Stimulated activated CD8-positive, alpha-beta memory T cell treated with anti-CD3 and anti-CD28 coated beads, Interleukin-7, amount 100 ng/mL, for 1 hour (primary cell): ENCODE measurements at places on chromosomes 2 and 18.

DNA sequence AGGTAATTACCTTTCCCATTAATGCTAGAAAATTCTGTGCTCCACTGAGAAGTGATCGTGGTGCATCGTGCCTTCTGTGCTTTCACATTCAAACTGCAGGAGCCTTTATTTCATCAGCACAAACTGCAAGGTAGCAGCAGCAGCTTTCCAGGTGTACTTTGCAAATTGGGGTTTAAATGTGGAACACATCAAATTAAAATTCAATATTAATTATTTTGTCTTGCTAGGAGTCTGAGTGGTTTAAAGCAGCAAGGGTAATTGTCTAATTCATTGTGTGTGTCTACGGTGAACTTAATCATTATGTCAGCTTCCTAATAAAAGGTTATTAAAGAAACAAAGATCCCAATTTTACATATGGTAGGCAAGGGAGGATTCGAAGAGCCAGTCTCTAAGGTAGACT lies 180.8 kb upstream of the ATP5MC3 start:
- no peak for DNase-seq

GRCh38 chr18:13511961-13512577 lies 214.3 kb downstream of the FAM210A start:
- no peak for DNase-seq

- no peak for DNase-seq
Observed at GRCh38 chr2:153105829-153106578, 372.6 kb downstream of the RPRM start.

DNA sequence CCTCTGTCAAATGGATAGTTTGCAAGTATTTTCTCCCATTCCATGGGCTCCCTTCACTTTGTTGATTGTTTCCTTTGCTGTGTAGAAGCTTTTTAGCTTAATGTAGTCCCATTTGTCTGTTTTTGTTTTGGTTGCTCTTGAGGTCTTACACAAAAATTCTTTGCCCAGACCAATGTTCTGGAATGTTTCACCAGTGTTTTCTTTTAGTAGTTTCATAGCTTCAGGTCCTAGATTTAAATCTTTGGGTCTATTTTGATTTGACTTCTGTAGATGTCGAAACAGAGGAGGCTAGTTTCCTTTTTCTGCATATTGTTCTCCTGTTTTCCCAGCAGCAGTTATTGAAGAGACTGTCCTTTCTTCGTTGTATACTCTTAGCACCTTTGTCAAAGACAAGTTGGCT lies 351.6 kb downstream of the PTPRM start:
- no peak for DNase-seq

DNA sequence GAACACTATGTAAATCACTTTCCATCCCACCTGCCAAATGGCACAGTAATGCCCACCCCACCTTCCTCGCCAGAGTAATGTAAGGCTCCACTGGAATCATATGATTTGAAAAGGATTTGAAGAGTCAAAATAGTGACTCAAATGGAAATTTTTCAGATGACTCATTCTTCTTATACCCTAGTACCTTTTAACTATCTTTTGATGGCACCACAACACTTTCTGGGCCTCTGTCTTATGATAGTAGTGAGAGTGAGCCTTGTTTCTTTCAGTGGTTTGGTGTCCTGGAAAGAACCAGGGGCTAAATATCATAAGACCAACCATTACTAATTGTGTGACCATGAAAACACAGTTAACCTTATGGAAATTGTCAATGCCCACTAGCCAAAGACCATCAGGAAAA lies 235.4 kb upstream of the SLC14A2 start:
- no peak for DNase-seq

GRCh38 chr2:129777762-129778583 lies 201.5 kb upstream of the RAB6C start:
- no peak for DNase-seq

GRCh38 chr2:11659851-11660250 lies 10.1 kb downstream of the NTSR2 start:
- no peak for DNase-seq

DNA sequence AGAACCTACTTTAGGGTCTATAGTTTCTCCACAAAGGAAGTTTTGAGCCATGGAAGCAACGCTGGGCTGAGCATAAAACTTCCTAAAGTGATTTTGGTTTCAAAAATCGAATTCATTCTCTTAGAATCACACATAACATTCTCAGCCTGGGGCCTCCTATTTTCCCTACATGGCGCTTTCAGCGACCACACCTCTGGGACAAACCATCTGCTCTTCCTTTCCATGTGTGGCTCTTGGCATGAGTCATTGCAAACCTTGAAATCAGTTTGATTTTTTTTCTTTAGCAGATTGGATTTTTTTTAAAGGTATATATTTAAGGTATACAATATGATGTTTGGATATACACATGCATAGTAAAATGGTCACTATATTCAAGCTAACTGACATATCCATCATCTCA lies 72.5 kb upstream of the APCDD1 start:
- DNase-seq, result no peak

GRCh38 chr2:159137511-159138241 lies 148.8 kb downstream of the WDSUB1 start:
- no peak for DNase-seq

DNA sequence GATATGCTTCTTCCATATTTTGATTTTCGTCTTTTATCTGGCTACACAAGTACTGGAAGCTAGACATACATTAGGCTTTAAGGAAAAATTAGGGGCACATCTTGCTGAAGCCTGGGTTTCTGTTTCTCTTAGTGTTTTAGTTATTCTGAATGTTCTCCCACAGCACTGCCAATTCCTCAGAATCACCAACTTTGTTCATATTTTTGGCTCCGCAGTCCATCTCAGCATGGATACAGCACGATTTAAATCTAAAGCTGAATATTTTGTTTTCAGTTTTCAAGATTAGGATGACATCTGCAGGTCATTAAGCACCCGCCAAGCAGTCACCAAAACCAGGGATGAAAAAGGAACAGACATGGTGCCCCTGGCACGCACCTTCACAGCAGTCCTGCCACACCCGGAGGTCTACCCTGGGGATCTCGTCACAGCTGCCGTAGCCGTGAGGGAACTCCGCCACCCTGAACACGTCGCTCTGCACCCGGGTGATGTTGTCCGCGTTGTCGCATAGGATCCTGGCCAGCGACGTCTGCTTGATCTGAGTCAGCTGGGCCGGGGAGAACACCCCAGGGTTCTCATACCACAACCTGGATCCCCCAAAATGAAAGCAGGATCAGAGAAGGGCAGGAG lies 101.2 kb downstream of the PXDN start:
- no peak for DNase-seq

- no peak for DNase-seq
Observed at GRCh38 chr2:48448274-48449061, 81.5 kb upstream of the STON1 start.

DNA sequence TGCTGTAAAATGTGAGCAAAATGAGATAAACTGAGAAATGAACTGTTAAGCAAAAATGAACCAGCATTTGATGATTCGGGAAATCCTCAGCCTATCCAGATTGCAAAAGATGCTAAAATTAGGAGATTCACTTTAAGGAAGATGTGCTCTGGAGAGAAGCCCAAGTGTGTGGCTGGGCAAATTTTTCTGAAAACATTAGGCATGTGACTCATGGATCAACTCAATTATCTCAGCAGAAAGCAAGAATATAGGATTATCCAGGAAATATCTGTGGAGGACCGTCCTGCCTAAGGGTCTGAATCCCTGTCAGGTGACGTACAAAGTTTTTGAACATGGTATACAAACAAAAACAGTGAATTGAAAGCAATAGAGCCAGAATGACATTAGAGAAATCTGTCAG lies 1268.3 kb upstream of the TMEFF2 start:
- DNase-seq, result no peak

- DNase-seq, result no peak
Observed at GRCh38 chr2:126894082-126894481, 4.6 kb upstream of the TEX51 start.

- DNase-seq, result no peak
Observed at GRCh38 chr2:132991471-132992045, 321.6 kb upstream of the LYPD1 start.

DNA sequence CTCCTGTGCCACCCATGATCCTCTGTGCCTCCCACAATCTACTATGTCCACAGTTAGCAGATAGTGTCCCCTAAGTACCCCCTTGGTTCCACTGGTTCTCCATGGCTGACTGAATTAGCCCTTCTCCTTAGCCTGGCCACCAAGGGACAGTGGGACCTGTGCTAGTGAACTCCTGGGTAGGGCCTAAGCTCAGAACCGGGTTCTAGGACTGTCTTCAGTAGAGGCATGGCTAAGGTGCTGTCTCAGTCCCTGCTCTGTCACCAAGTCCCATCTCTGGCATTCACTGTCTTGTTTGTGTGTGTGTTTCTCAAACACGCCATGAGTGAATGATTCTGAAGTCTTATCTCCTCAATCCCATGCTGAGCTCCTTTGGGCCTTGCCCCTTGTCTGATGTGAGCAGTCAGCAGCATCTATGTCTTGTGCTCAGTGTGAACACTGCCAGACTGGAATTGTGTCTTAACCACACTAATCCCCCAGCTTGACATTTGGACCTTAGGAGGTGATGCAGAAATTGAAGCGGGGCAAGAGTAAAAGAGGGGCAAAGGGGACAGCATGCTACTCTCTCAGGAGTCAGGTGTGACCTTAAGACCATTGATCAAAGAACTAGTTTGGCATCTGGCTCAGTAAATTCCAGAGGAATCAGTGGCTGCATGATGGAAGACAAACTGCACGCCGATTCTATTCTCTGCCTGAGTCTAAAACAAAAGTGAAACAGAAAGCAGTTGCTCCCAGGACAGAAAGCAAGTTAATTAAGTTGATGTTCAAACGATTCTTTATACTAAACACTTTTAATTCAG lies 190.5 kb downstream of the ALPK2 start:
- no peak for DNase-seq

DNA sequence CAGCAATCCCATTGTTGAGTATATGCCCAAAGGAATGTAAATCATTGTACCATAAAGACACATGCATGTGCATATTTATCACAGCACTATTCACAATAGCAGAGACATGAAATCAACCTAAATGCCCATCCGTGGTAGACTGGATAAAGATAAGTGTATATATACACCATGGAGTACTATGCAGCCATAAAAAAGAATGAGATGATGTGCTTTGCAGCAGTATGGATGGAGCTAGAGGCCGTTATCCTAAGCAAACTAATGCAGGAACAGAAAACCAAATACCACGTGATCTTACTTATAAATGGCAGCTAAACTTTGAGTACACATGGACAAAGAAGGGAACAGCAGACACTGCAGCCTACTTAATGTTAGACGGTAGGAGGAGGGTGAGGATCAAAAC lies 18.4 kb upstream of the RAMP1 start:
- DNase-seq, result no peak

DNA sequence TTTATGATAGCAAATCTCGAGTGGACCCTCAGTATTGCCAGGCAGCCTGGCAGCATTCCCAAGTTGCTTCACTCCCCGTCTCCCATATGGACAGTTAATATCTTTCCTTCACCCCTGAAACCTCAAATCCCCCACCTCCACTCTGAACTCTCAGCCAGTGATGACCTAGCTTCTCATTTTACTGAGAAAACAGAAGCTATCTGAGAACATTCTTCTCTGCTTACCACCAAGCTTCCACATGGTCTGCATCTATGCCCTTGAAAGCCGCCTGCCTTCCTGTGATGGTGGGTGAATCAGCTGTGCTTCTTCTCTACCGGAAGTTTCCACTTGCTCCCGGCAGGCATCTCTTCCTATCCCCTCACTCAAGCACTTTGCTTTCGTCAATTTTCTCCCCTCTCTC lies 529.2 kb downstream of the EPHA4 start:
- DNase-seq, result no peak

DNA sequence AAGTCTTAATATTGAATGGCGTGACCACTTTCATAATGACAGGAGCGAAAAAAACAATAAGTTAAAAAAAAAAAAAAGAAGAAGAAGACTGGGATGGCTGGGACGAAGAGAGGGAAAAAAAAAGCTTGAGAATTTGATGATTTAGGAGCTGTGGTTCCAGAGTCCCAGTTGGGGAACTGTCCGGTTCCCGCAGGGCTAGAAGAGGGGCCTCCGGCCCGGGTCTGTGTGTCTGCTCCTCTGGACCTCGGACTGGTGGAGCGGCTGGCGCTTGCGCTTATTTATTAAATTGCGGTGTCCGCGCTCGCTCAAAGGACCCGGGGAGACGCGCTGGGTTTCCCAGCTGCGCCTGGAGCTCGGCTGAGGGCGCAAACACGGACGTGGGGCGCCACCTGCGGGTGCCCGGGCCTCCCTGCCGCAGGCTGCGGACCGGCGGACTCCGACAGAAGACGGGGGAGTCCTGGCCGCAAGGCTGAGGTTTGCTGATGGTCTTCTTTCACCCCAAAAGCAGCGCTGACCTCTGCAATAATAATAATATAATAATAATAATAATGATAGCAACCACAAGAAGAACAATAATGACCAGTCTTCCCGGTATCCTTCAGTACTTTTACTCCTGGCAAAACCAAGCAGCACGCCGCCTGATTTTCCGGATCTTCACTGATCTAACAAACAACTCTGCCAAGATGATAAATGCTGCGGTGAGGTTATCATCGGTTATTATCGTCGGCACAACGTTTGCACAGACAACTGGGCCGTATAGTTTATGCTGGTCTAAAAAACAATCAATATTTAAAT lies at the start of gene CBLN2:
Gene CBLN2 (minus strand): TSS at position 251 of the 795 bp plus-strand sequence. CDS start 2,182 bp downstream, outside the sequence.
- DNase-seq, result no peak

DNA sequence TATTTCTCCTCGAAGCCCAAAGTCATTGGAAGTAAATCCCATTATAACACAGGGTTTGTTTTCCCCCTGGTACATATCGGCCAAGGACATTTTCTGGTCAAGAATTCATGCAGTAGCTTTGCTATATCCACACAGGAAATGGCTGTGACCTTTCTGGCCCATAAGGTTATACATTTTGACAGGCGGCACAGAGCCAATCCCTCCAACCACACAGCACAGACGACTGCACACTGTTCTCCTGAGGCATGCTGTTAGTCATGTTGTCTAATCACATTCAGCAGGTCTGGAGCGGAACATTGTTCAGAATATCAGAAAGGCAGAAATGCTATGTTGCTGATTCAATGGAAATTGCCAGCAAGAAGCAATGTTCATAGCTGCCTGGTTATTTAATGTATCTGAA lies 742.3 kb upstream of the SLC8A1 start:
- DNase-seq, result no peak

DNA sequence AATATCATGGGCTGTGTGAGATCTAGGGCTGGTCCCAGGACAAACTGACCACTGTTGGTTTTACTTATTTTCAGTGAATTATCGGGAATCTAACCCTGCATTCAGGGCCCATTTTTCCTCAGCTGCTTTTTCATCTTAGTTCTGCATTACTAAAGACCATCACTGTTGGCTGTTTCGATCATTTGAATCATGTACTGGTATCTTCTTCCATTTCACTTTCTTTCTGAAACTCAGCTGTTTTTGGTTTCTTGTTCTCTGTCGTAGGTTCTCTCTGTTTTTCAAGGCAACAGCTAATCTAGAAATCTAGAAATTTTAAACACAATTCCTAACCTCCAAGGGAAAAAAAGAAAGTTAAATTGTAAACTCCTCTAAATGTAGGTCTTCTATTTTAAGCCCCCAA lies 159.9 kb upstream of the SESTD1 start:
- DNase-seq, result no peak

GRCh38 chr2:17966798-17967197 lies 88.3 kb downstream of the KCNS3 start:
- DNase-seq, result no peak

DNA sequence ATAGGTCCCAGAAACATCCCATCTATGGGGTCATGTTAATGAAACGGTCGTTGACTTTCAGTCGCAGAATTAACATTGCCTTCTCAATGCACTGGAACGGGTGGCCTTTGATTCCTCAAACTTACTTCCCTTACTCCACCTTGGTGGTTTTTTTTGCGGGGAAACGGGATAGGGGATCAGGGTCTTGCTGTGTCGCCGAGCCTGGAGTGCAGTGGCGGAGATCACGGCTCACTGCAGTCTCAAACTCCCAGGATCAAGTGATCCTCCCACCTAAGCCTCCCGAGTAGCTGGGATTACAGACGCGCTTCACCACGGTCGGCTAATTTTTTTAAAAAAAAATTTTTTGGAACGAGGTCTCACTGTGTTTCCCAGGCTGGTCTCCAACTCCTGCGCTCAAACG lies 754 bp downstream of the ATG16L1 start:
- no peak for DNase-seq
